Stimulated activated CD4-positive, alpha-beta T cell treated with anti-CD3 and anti-CD28 coated beads, Interleukin-2, amount 100 ng/mL, for 24 hours (primary cell): ENCODE measurements at places on chromosomes 5 and 9.

DNA sequence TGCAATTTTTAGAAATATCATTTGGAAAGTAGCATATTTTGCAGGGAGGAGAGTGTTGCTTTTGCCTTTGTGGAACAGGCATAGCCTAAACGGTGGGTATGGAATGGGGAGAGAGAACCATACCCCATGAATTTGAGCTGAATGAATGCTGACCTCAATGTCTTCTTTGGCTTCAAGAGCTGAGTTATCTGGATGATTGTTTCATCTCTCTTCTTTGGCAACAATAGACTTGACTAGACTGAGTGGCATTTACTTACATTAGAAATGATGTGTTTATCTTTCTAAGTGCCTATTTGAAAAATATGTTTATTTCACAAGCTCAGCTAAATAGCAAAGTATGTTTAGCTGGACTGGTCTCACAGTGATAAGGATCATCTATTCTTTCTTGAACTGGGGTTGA, 42.8 kb downstream of the SPEF2 start:
- DNase-seq = no peak

- no peak for DNase-seq
Measured at GRCh38 chr5:110612794-110613247, 113.7 kb downstream of the TMEM232 start.

DNA sequence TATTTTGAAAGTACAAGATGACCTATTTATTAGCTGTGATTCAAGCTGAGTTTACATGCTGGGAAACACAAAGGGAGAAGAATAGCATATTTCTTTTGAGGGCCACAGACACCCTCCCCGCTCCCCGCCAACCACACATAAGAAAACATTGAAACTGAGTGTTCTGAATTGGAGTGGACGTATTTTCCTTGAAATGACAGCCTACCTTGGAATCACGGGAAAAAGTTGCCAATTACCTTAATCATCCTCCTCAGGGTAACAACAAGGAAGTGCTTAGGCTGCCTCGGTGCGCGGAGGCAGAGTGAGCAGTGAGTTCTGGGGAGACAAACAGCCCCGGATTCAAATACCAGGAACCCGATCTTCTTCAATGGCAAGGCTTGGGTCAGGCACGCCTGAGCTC, 31.4 kb downstream of the CFAP77 start:
- DNase-seq = no peak

GRCh38 chr9:2228132-2228531, 213.0 kb downstream of the SMARCA2 start:
- DNase-seq = peak; percentile 24

GRCh38 chr5:54692631-54693030, 175.1 kb downstream of the SNX18 start:
- no peak for DNase-seq

- DNase-seq = no peak
Measured at GRCh38 chr5:32843531-32843895, 132.4 kb downstream of the NPR3 start.
